KBM-7 (cell line): ENCODE measurements at places on chromosomes 6 and 20.

DNA sequence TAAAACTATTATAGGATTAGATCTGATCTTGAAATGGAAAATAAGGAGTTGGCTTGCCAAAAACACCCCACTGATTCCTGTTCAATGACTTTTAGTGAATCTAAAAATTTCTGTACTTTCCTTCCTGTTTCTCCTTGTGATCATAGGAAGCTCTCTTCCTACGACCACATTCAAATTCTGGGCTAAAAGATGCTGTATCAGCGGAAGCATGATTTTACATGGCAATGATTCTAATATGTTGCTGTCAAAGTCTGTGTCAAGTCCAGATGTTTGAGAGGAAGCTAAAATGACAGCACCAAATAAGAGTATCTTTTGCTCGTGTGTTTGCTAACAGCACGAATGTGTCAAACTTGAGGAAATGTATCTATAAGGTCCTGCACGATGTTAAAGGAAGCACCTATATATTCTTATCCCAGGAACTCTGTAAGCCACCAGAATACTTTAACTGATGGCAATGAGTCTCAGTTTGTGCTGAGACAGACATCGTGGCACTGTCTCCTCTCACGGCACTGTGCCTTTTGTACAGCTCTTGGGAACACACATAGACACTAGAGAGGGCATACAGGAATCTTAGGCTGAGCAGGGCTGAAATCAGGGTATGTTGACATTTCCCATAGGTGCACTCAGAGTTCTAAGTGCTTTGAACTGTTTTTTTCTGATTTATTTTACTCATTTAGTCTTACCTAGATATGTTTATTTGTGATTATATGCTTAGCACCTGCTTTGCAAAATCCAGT, 24.9 kb upstream of the MAP3K4 start:
- DNase-seq, result no peak

DNA sequence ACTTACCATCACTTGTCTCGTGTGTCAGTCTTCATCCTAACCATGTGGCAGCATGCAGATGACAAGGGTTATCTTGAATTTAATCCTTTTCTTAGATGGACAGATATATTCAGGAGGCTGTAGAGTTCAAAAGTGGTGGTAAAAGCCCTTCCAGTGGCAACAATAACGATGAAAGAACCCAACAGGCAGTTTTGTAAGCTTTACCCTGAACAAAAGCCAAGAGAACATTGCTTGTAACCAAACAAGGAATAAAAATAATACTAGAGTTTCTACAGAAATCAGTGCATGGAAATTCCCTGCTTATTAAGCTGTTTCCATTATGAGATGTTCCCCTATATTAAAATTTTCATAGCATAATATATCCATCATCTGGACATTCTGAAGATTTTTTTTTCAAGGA, 69.7 kb downstream of the PDE7B start:
- no peak for DNase-seq

DNA sequence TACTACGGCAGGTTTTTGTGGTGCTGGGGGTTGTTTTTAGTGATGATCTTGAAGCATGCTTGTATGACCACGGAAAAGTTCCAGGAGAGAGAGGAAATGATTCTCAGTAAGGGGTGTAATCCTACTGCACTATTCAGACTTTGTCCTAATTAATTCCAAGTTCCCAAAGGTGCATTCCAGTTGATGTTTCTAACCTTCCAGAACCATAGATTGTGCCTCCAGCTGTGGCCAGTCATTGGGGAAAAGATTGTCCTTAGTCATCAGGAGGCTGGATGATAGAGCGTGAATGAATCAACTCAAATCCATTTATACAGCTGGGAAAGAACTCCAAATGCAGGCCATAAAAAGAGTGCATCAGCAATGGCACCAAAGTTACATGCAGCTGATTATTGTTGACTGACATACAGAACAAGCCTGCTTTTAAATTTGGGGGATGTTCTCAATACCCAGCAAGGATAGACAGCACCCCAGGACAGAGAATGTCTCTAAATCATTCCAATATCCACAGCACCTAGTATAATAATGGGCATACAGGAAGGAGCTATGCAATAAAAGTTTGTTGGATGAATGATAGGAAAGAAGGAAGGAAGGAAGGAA, 27.8 kb upstream of the PKHD1 start:
- DNase-seq, result no peak

DNA sequence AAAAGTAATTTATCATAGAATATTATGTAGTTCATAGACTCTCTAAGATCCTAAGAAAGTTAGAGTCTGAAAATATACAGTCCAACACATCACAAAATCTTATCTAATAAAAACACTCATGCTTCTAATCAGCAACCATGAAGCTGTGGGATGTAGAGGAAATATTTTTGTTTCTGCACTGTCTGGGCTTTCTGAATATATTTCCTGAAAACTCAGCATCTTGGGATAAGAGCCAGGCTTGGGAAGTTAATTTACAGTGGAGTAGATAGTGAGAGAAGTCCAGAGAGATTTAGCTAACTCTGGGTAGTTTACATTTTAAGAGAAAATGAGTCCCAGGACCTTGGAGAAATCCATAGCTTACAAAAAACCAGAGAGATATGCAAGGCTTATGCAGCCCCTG, 150.4 kb upstream of the BMP5 start:
- no peak for DNase-seq

DNA sequence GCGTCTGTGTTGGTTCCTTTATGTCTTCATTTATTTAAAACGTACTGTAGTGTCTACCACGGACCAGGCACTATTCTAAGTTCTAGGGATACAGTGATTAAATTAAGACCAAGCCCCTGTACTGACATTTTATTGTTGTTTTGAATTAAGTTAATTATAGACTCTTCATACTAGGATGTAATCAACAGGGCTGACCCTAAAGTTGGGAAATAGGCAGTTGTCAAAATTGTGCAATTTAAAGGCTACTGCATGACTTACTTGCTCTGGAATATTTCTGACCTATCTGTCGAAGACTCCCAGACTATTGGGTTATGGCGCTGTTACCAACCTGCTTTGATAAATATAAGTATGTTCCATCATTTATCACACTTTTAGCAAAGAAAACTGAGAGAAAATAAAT, 6.7 kb downstream of the MYO6 start:
- DNase-seq, result no peak

- DNase-seq, result no peak
Observed at GRCh38 chr6:36035225-36035624, 7.6 kb downstream of the MAPK14 start.

- DNase-seq, result peak; percentile 80
Observed at GRCh38 chr6:43668151-43669028, 19.2 kb downstream of the MRPS18A start.

GRCh38 chr6:25089442-25089841, 153.7 kb upstream of the RIPOR2 start:
- DNase-seq, result peak; percentile 41

DNA sequence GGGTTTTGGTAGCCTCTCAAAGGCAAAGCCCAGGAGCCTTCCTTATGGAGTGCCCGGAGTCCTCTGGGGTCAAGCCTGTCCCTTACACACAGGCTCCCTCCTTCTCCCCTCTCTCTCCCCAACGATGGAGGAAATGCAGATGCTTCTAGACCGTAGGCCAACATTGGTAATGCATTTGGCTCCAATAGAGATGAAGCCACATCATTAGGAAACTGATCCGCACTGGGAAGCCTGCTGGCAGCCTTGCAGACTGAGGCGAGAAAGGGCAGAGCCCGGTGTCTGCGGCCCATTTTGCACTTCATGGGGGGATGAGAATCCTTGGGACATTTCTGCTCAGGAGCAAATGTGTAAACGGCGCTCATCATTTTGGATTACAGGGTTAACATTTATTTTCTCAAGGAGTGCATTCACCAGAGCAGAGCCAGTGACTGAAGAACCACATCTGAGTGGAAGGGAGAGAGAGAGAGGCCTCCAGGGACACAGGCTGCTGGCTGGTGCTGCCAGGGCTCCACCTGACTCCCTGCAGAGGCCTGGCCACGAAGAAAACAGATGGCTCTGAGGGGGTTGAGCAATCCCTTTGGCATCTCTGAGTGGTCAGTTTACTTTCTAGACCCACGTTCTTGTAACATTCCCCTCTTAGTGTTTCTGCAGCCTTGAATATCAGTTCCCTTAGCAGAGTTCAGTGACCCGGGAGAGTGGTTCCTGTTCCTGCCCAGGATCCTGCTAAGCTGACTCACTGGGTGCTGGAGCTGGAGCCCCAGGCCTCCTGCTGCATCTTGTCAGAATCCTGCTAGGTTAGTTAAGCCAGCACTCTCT, 4.4 kb upstream of the CST3 start:
- DNase-seq, result no peak

DNA sequence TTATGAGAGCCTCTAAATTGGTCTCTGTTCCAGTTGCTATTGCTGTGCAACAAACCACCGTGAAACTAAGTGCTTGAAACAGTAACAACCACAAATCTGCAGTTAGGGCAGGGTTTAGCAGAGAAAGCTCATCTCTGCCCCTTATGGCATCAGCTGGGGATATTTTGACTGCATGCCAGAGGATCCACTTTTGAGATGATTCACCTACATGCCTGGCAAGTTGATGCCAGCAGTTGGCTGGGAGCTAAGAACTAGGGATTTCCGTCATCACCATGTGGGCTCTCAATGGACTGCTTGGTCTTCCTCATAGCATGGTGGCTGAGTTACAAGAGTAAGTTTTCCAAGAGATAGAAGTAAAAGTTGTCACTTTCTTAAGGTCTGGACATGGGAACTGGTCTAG, 35.1 kb downstream of the PLCB4 start:
- no peak for DNase-seq

DNA sequence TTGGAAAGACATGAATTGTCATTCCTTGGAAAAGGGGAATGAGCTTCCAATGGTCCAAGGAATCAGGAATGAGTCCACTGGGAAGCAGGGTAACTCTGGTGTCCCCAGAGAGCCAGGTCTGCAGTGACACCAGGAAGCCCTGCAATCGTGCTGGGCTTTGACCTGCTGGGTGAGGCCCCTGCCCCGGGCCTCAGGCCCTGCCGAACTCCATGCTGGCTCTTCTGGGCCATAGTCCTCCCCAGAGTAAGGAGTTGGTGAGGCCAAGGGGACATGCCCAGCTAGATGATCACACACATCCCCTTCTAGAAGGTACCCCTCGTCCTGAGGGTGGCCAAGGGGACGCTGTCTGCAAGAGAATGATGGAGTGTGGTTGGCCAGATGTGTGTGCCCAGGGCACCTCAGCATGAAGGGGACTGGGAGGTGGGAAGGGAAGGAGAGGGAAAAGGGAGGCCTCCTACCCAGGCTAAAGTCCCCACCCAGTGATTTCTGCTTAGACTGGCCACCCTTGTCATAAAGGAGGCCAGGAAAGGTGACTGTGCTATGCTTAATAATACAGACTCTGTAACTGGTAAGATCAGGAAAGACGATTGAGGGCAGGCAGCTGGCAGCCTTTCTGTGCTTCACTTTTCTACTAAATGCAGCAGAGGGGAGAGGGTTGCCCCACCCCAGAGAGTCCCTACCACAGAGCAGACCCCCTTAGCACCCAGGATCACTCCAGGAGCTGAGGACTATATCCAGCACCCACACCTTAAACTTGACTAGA, 119.3 kb downstream of the SNX5 start:
- no peak for DNase-seq

DNA sequence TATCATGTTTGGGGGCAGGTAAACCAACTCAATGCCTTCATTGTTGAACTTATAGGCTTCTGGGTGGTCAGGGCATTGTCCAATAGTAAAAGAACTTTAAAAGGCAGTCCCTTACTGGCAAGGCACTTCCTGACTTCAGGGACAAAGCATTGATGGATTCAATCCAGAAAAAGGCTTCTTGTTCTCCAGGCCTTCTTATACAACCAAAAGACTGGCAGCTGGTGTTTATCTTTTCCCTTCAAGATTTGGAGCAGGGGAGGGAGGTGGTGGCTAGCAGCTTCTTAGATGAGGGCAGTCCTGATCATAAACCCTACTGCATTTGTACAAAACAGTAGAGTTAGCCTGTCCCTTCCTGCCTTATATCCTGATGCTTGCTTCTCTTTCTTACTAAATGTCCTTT, 57.5 kb downstream of the NCOA3 start:
- DNase-seq, result no peak

- no peak for DNase-seq
Observed at GRCh38 chr20:45752746-45753145, 30.6 kb downstream of the SPINT4 start.

- no peak for DNase-seq
Observed at GRCh38 chr6:11616200-11616611, 78.7 kb downstream of the TMEM170B start.

- DNase-seq, result no peak
Observed at GRCh38 chr6:135053406-135053805, 1.2 kb downstream of the HBS1L start.

DNA sequence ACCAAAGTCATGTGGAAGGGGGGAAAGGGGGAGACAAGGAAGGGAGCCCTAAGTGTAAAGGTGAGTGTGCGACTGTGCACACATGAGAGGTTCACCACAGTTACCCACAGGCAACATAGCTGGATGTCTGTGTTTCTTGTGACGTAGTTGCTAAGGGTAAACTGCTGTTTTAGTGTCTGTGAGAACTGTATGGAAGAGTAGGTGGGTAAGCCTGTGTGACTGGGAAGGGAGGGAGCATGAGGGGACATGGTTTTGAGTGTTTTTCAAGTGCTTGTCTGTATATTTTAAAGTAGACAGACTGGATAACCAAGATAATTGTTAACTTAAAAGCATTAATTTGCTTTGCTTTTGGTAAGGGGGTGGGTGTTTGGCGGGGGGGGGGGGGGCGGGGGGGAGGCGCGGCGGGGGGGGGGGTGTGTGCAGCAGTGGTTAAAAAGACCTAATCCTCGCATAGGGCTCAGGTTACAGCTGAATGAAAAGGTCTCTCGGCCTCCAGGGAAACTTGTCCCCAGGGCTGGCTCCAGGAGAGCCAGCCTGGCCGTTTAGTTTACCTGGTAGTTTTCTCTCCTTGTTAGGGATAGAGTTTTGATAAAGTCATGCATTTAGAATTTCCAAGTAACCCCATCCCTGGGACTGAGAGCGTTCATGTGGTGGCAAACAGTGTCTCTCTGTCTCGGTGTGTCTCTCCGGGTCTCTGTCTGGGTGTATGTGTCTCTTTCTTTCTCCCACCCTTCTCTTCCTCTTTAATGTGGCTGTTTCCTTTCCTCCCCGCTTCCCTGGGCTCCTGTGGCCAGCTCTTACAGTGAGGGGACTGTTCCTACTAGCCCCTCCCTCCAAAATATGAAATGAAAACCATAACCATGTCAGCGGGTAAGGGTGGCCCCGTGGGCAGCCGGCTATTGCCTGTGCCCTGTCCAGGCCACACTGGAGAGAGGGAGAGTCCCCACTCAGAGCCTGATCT, 3.4 kb downstream of the SCUBE3 start:
- no peak for DNase-seq

DNA sequence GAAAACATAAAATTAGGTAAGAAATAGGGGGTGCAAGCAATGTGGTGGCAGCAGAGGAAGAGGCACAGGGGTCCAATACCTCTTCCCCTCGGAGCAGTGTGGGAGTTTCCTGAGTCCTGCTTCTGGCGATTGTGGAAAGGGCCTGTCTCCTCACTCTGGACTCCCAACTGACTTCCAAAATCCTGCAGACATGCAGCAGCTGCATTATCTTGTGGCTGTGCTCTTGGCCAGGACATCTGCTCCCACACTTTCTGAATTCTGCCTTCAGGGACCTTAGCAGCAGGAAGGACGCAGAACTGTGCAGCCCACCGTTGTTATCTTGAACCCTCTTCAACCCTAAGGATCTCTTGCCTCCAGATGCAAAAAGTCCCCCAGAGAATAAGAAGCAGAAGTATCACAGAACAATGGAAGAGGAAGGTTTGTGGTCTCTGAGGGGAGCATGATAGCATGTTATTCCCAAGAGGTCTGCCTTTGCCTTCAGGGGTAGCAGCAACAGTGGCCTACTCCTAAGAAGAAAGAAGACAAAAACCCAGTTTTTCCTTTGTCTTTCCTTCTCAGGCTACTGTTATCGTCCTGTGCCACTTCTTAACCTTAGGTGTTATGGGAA, 102.5 kb upstream of the EMILIN3 start:
- DNase-seq, result peak; percentile 34

GRCh38 chr6:30463242-30463641, 26.1 kb upstream of the HLA-E start:
- no peak for DNase-seq
